CD4-positive, alpha-beta T cell treated with Interleukin-1 beta for 1 hour (primary cell): ENCODE measurements at places on chromosomes 11 and 22.

- peak; percentile 71 for DNase-seq
Observed at GRCh38 chr11:74462009-74462408, 5.3 kb downstream of the KCNE3 start.

- peak; percentile 28 for DNase-seq
Observed at GRCh38 chr22:30326255-30326705, 461 bp downstream of the TBC1D10A start.

- no peak for DNase-seq
Observed at GRCh38 chr11:12674571-12674935, 332 bp downstream of the TEAD1 start.

- no peak for DNase-seq
Observed at GRCh38 chr22:44261861-44262595, 50.7 kb downstream of the SHISAL1 start.

GRCh38 chr22:27252282-27253049 is 549.1 kb downstream of the MN1 start:
- no peak for DNase-seq

GRCh38 chr22:36938028-36938425 is 24.6 kb downstream of the CSF2RB start:
- DNase-seq: no peak

GRCh38 chr11:113504586-113504985 is 29.4 kb upstream of the DRD2 start:
- DNase-seq: no peak

DNA sequence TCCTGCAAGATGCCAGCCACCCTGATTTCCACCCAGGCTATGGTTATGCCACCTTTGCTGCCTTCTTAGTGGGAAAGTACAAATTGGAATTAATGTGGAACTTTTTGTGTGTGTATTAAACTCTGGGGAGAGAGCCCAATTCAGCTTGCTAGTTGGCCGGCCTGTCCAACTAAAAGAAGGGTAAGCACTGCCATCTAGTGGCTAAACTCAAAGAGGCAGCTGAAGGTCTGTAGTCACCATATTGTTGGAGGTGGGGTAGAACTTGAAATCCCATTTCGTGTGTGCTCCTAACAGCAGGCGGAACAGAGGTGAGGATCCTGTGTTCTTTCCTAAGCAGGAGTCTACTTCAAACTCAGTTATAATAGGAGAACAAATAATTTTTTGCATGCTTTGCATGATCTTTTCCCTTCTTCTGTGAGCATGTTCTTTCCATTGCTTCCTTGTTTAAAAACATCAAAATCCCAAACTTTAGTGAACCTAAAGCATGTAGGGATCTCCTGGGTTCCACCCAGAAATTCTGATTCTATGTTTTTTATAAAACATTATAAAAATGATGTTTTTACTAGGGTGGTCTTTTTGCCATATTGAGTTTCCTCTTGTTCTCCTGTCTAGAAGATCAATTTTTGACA is 138.8 kb upstream of the SORL1-AS1 start:
- peak; percentile 72 for DNase-seq

DNA sequence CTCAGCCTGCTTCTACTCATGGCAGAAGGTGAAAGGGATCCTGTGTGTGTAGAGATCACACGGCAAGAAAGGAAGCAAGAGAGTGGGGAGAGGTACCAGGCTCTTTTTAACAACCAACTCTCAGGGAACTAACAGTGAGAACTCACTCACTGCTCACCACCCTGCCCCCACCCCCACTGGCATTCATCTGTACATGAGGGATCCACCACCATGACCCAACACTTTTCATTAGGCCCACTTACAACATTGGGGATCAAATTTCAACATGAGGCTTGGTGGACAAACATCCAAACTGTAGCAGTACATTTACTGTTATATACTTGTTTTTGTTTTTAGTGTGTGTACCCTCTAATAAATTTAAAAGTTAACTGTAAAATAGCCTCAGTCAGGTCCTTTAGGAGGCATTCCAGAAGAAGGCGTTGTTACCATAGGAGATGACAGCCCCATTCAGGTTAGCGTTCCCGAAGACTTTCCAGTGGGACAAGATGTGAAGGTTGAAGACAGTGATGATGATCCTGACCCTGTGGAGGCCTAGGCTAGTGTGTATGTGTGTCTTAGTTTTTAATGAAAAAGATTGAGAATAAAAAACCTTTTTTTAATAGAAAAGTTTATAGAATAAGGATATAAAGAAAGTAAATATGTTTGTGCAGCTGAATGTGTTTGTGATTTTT is 11.3 kb downstream of the CUL5 start:
- no peak for DNase-seq

- no peak for DNase-seq
Observed at GRCh38 chr11:87878373-87878825, 296.8 kb downstream of the RAB38 start.

DNA sequence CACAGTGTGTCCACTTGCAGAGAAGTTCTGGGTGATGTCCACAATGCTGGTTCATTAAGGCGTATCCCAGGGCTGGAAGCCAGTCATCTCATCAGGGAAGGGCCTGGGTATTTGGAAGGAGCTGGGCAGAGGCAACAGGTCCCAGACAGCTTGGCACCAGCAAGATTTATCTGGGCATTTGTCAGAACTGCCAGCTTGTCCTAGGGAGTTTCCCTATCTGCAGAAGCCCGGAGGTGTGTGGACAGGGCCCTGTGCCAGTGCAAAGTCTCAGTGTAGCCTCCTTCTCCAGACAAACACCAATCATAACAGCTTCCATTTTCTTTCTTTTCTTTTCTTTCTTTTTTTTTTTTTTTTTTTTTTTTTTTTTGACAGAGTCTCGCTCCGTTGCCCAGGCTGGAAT is 125.3 kb upstream of the TIMP3 start:
- DNase-seq: no peak

DNA sequence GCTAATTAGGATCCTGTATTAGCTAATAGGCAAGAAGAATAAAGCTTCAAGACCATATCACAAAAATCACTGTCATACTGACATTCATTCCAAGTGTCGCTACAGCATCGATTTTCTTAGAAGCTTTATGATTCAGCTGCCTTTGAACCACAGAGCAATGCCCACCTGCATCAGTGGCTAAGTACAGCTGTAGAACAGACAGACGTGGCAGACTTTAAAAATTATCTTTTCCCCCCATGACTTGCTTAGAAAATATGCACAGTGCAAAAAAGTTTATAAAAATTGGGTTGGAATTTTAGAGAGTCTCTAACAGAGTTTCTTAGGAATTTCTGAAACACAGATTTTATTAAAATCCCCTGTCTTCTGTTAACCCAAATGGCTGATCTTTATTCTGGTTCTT is 120.8 kb downstream of the CADM1 start:
- no peak for DNase-seq

DNA sequence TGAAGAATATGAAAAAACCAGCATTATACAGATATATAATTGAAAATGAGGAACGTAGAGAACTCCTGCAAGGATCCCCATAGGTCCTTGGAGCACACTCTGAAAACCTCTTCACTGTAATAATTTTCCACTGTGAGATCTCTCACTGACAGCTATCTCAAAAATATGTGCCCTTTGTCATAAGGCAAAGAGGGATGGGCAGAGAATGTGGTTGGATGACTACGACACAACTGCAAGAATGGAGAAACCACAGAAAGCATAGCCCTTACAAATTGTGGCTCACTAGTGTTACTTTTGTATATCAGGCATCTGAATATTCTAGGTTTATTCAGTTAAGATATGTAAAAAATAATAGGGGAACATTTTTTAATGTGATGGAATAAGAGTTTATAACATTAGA is 7.9 kb upstream of the CTSC start:
- no peak for DNase-seq

DNA sequence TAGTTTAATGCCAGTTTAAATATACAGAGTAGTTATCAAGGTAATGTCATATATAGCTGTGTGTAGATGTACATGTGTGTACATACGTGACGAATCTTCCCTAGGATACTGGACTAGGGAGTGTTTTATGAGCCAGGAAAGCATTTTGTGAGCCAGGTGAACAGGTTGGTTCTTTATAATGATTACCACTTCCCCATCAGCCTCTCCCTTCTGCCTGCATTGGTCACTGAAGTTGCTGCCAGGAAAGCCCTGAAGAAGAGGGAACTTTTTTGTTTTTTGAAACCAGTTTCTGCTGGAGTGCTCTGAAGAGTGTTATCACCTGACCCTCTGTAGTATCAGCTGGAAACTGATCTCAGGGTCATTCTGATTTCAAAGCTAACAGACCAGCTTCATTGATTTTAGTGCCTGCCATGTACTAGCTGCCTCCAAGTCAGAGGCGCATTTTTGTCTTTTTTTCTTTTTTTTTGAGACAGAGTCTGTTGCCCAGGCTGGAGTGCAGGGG is 14.2 kb upstream of the ST14 start:
- no peak for DNase-seq

DNA sequence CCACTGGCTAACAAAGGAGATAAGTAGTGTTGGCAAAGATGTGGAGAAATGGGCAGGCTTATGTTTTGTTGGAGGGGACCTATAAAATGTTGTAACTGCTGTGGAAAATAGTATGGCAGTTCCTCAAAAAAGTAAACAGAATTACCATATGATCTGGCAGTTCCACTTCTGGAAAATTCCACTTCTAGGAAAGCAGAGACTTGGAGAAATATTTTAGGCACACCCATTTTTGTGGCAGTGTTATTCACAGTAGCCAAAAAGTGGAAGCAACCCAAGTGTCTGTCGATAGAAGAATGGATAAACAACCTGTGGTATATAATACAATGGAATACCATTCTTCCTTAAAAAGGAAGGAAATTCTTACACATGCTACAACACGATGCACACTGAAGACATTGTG is 57.0 kb upstream of the ADORA2A start:
- DNase-seq: no peak
